ENCODE measurements at places on chromosomes 3 and 15. TPM values are rescaled to one million over a fixed set of nuclear protein-coding genes. Genes with fewer than 3 reads are reported as not detected.

DHX30 gene
- 45.0 TPM for total RNA-seq

GOLGA6B gene
- total RNA-seq: not detected

MPI gene
- total RNA-seq: 16.7 TPM

DNA sequence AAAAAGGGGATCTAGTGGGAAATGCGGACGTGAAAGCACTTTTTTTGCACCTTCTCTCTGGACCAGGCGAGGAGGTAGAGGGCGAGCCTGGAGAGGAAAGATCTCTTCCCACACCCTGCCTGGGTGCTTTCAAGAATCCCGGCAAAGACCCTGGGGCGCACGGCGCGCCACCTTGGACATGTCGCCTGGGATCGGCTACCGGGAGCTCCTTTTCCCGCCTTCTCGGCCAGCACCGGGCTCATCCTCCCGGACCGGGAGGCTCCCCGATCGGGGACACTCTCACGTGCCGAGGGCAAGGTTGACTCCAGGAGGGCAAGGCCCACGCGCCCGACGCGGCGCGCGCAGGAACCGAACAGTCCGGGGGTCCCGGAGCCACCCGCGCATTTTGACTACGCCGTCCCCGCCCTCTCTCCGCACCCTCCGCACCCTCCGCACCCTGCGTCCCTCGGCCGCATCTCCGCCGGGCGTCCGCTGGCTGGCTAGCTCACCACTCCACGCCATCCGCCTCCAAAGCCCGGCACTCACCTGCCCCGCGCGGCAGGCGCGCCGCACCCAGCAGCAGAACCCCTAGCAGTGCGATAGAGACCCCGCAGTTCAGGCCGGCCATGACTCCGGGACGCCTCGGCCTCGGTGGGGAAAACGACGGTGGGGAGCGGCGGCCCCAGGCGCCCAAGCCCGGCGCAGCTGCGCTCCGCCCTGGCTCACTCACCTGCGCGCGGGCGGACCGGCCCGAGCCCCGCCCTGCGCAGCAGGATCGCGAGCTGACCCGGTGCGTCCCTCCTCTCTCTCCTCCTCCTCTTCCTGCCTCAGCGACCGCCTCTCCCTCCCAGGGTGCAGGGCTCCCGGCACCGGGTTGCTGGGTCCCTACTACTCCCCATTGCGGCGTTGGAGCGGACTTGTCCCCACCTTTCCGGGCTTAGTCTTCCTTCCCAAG is at the start of gene CDCP1:
Gene CDCP1, minus strand, starts transcription at position 698 of the 934 bp plus-strand sequence. Its CDS starts 91 bp downstream, at position 607.
- no peak for DNase-seq

- DNase-seq: no peak
Observed at GRCh38 chr3:123329636-123330340, 119.1 kb downstream of the ADCY5 start.

DNA sequence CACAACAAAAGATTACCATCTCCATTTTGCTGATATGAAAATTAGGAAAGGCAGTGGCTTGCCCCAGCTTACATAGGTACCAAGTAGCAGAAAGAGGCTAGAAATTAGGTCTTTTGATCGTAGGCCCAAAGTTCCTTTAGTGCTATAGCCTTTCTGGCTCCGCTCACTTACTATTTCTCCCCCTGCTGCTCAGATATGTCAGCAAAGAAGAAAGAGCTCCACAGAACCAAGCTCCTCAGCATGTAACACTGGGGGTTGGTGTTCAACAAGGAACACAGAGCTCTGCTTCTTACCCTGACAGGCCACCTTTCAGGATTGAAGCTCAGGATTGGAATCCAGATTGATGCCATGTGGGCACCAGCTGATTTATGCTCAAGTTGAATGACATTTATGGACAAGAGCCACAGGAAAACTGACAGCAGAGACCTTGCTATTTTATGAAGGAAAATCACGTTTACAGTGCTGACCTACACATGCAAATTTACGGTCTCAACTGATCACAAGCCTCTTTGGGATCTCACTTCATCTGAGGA is 6.1 kb upstream of the IL12A start:
- no peak for DNase-seq

DNA sequence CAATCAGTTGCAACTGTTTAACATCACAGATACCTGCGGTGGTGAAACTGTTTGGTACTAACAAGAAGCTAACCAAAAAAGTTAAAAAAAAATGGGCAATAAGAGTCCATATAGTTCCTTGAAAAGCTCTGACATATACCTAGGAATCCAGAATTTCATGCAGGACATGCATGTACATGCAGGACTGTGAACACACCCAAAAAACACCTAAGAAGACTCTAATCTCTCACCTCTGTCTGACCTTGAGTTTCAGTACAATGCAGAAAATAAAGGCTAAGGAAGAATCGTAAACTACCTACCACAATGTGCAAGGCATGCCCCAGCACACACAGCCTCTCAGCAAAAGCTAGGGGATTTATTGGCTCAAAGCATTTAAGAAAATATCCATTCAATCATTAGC is 110.7 kb upstream of the GOLGA8J start:
- DNase-seq: no peak

BSN gene
- not detected for total RNA-seq

DNA sequence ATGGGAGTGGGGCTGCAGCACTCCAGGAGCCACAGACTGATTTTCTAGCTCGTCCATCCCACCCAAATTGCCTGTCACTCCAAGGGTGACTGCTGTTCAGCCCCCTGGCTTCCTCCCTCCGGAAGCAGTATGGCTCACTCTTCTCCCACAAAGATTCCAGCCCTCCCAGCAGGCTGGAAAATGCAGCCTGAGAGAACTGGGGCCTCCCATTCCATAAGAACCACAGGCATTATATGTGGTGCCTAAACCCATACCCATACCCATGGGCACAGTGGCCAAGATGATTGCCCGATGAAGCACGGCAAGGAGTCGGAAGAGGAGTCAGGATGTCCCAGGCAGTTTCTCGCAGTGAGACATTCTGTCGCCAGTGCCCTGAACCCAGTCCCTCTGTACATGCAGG is 6.0 kb upstream of the VILL start:
- DNase-seq: no peak

GRCh38 chr15:62465173-62465572 is 300.1 kb upstream of the C2CD4B start:
- no peak for DNase-seq

DNA sequence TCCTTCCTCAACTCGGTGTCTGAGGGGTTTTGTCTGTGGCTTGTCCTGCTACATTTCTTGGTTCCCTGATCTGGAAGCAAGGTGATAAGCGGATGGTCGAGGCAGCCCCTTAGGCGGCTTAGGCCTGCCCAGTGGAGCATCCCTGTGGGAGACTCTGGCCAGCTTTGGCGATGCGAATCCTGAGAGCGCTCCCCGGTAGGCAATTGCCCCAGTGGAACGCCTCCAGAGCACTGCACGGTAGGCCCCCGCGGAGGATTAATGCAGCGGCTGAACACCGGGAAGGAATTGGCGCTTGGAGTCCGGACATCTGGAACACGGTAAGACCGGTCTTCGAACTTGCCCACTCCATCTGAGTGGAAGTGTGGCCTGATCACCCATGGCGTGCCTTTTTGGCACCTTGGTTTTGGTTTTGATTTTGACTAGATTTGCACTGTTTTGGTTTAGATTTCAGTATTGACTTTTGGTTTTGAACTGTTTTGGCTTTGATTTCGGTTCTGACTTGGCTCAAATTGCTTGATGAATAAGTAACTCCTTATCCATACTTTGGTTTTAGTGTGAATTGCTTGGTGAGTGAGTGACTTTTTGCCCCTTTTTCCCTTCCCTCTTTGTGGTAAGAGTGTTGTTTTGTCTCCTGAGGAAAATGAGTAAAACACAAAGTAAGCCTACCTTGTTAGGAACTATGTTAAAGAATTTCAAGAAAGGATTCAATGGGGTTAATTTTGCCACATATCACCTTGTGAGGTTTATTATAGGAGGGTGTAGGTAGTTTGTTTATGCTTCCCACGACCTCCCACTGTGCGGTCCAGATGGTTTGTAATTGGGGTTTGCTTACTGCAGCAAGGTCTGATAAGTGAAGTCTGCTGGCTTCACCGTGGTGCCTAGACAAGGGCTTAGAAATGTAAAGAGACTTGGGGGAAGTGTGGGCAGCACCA is 27.1 kb upstream of the GPR156 start:
- no peak for DNase-seq

FOXB1 gene
- total RNA-seq: not detected

GRCh38 chr3:149536429-149536828 is 61.9 kb downstream of the TM4SF4 start:
- DNase-seq: peak; percentile 60

DNA sequence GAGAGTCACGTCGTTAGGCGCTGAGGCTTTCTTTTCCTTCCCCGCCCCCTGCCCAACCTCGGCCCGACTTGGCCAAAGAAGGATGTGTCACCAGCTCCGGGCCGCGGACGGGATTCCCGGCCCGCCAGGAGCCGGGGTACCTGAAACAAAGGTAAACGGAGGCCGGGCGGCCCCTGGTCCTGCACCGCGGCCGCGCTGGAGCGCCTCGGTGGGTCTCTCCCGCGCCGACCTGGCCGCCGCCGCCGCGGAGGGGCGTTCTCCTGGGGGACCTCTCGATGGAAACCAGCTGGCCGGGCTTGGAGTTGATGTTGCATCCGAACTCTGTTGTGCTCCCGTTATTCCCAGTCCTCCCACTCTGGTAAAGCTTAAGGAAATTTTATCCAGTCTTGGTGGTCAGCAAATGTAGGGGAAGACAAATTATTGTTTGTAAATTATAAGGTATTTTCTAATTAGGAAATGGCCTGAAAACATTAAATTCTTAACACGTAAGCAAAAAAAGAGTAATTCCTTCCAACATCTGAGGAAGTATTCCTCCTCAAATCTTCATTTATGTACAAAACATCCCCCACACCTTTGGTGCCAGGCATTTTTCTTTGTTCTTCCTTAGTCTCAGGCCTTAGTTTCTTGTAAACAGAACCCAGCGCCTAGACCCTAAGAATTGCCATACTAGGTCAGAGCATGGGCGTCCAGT is 888 bp downstream of the PPP2R3A start:
- DNase-seq: no peak

GRCh38 chr3:114659109-114660061 is 365.6 kb downstream of the TIGIT start:
- DNase-seq: no peak

DNA sequence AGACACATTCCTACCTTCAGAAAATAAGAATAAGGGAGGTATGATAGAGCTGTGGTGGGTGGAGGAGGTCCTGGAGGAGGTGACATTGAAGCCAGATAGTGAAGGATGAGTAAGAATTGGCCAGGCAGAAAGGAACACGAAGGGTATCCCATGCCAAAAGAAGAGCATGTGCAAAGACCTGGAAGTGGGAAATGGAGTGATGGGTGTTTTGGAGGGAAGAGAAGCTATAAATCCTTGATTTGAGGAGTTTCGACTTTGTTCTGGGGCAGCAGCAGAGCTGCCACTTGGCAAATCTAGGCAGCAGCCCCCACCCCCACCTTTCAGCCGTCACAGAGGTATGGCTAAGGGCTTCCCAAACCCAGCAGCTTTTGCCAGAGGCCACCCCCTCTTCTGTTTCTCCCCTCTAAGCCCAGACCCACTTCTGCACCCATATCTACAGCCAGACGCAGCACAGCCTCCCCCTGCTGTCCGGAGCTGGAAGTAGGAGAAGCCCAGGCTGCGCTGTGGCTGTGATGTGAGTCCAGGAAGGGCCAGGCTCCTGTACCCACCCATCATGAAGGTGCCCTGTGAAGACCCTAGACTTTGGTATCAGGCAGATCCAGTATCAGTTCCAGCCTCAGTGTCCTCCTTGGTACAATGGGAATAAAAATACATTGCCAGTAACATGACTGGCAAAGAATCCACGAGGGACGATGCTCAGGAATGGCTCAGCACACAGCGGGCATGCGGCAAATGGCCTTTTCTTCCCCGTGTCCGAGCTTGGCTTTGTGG is 188.7 kb upstream of the LINGO1 start:
- DNase-seq: peak; percentile 61

STIMATE gene
- total RNA-seq: 14.8 TPM

DNA sequence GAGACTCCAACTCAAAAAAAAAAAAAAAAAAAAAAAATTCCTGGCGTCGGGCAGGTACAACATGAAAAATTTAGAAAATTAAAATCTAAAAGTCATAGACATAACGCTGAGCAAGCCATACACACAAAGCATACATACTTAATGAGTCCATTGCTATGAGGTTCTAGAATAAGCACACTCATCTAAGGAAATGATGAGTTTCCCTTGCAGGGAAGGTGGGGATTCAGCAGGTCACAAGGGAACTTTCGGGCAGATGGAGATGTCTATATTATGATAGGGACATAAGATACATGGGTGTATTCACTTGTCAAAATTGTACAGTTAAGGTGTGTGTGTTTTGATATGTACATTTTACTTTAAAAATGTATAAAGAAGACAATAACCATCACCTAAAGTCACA is 120.2 kb upstream of the LIPC start:
- DNase-seq: no peak

DNA sequence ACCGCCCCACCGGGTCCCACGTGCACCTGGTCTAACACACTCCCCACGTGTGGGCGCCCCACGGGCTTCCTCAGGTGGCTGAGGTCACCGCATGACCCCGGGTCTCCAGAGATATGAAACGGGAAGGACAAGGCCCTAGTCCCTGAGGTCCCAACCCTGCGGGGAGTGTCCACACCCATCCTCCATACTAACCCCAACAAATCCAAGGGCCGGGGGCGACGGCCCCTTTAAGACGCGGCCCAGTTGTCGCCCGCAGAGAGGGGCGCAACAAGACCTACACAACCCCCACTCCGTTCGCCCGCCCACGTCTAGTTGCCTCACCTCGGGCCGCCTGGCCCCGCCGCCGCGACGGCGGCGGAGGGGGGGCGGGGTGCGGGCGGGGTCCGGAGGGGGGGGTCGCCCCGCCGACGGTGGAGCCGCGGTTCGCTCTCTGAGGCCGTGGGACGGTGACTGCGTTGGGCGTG is 396 bp downstream of the INO80 start:
- DNase-seq: no peak

GP5 gene
- total RNA-seq: not detected

DNA sequence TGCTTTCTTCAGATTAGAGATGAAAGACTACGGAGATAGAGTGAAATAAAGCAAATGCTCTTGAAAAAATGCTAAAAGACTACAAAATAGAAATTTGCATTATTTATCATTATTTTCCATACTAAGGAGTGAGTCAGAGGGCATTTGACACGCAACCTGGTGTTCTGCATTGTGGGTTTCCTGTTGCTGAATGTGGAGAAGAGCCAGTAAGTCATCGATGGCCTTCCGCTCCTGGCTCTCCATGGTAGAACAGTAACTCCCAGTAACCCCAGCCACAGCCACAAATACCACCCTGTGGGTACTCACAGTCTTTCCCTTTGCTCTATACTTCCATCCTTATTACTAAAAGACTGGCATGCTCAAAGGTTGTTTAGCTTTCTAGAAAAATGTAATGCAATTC is 61.5 kb downstream of the CGGBP1 start:
- no peak for DNase-seq

DAPK2 gene
- total RNA-seq: 0.34 TPM

GRCh38 chr3:12750658-12751071 is 8.4 kb downstream of the TMEM40 start:
- no peak for DNase-seq

GRCh38 chr3:39413691-39414420 is 7.3 kb downstream of the RPSA start:
- DNase-seq: no peak

DNA sequence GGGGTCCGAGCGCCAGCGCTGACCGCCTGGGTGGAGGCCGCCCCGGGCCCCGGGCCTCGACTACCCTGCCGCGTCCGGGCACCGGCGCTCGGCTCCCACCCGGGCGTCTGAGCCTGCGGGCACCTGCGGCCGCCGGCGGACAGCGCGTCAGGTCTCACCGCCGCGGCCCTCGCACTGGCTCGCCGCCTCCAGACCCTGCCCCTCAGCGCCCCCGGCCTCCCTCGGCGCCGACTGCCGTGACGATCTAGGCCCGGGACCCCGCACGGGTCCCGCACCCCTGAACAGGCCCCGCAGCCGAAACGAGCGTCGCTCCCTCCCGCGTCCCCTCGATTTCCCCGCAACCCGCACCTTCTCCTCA is 297 bp downstream of the PRC1 start:
- no peak for DNase-seq

FOXP1 gene
- 22.1 TPM for total RNA-seq
